ENCODE measurements at places on chromosomes 4 and X. TPM values are rescaled to one million over a fixed set of nuclear protein-coding genes. Genes with fewer than 3 reads are reported as not detected.
A peak's percentile ranks its signal among the peaks of the same experiment; 100 is the strongest.

DNA sequence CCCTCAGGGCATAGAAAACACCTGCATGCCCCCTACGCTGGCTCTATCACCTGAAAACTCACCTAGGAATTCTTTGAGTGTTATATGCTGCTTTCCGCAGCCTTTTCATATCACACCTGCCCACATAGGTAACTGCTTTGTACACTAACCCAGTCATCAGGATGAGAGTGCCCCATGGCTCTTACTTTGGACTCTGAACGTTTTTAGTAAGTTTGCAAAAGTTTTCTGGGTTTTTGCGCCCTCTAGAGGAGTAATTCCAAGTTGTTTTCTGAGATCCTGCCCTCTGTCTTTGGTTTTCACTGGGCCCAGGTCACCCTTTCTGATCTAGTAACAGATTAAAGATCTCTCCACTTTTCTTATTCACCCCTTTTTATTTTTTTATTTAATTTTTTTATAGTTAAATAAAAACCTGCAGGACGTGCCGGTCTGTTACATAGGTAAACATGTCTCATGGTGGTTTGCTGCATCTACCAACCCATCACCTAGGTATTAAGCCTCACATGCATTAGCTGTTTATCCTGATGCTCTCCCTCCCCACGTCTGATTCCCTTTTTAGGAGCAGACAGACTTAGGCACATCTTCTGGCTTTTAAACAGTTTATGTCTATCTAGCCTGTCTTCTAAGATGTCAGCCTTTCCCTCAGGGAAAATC, 139.2 kb downstream of the NWD2 start:
- DNase-seq, result no peak

GRCh38 chrX:39984191-39984956, 113.4 kb downstream of the BCOR start:
- peak; percentile 40 for DNase-seq

GRCh38 chr4:77148078-77148477, 8.9 kb upstream of the CCNG2 start:
- DNase-seq, result no peak

The FLNA gene
- 397 TPM for total RNA-seq

The PAGE2B gene
- 0.49 TPM for total RNA-seq

The NKX3-2 gene
- 0.10 TPM for total RNA-seq

The RPL36A gene
- total RNA-seq, result 432 TPM

The UCP1 gene
- total RNA-seq, result 1.7 TPM

The MAGEB2 gene
- total RNA-seq, result not detected
